ENCODE measurements at places on chromosomes 11 and 22.

DNA sequence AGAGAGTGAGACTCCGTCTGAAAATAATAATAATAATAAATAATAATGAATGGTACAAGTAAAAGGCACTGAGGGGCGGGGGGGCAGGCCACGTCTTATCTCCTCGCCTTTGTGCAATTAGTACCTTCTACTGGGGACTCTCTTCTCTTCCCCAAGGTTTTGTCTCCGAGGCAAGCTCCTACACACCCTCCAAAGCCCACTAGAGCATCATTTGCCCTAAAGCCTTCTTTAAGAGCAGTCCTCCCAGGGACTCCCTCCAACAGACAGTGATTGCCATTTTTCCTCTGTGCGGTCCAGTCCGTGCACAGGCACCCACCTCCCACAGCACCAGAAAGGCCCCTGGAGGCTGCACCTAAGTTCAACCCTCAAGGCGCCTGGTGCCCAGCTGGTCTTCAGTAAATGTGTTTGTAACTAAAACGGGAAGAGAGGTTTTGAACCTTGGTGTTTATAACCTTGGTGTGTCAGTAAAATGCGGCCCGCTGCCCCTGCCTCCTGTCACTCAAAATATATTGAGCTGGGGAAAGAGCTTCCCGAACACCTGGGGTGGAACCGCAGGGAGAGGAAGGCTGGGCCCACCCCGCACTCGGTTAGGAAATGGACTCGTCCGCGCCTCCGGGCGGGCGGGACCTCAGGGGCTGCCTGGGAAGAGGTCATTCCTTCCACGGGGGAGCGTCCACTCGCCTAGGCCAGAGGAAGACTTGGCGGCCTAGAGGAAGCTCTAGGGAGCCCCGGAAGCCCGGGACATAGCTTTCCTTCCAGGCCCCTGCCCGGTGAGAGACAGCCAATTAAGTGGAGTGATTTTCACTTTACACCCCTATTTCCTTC lies 4.7 kb upstream of the KDELR3 start:
- DNase-seq: no peak

- no peak for DNase-seq
These were observed 7.7 kb upstream of the APLP2 start for GRCh38 chr11:130062026-130062425.

- DNase-seq: no peak
These were observed 179.1 kb upstream of the E2F8 start for GRCh38 chr11:19419808-19420207.

DNA sequence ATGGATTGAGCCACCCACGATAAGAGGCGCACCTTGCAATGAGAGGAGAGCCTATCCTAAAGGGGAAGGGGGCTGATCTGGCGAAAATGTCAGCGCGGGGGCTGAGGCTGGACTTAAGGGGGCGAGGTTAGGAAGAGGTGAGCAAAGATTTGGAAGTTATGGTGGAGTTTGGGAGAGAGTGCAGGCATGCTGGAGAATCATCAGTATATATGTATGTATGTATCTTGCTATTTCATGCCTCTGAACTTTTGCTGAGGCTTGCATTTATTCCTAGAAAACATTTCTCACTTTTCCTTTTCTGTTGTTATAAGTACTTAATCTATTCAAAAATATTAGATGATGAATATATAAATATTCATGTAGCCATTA lies 17.2 kb upstream of the THRSP start:
- no peak for DNase-seq

DNA sequence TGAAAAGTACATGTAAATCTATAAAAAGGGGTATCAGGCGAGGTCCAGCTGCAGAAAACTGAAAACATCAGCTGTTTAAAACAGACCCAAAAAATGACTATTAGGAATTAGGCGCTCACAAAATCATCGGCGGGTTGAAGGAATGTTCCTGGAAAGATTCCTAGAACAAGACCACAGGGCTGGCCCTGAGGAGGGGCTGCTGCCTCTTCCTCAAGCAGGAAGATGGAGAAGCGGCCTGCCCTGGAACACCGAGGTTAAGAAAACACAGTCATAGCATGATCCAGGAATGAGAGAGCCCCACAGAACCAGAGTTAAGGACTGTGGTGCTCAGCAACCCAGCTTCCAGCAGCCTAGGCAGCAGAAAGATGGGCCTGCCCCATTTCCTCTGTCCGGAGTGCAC lies 78.4 kb downstream of the C11orf91 start:
- no peak for DNase-seq

- DNase-seq: no peak
These were observed 5.2 kb upstream of the MAP6 start for GRCh38 chr11:75673977-75674582.

- DNase-seq: no peak
These were observed 6.4 kb downstream of the MMP11 start for GRCh38 chr22:23779083-23779482.

- DNase-seq: no peak
These were observed 95.1 kb downstream of the PIWIL4 start for GRCh38 chr11:94662065-94662779.

DNA sequence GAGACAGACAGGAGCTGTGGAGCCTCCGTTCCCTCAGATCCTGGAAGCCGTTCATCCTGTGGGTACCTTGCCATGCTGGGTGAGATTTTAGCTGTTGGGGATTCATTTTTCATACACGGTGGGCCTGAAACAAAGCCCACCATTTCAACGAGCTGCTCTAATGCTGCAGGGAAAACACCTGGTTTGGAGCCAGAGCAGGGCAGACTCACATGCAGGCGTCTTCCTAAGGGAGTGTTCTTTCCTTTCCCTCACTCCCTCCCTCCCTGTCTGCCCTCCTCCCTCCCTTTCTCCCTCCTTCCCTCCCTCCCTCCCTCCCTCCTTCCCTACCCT lies 52.5 kb downstream of the CD6 start:
- no peak for DNase-seq

DNA sequence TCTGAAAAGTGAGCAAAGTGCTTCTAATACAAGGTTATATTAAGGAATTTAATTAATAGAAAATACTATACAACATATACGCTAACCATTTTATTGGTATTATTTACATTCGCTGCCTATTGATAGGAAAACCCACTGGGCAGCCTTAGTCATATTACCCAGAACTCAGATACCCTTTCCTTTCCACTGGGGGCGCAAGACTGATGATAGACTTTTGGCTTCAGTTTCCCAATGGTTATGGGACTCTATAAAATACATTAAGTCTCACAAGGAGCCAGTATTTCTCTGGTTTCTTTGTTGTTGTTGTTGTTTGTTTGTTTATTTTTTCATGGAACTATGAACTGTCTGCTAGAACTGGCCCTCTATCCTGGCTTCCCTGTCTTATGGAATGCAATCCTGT lies 471.1 kb upstream of the KIRREL3 start:
- DNase-seq: no peak

GRCh38 chr11:114762408-114762807 lies 84.1 kb downstream of the NXPE2 start:
- DNase-seq: peak; percentile 34

DNA sequence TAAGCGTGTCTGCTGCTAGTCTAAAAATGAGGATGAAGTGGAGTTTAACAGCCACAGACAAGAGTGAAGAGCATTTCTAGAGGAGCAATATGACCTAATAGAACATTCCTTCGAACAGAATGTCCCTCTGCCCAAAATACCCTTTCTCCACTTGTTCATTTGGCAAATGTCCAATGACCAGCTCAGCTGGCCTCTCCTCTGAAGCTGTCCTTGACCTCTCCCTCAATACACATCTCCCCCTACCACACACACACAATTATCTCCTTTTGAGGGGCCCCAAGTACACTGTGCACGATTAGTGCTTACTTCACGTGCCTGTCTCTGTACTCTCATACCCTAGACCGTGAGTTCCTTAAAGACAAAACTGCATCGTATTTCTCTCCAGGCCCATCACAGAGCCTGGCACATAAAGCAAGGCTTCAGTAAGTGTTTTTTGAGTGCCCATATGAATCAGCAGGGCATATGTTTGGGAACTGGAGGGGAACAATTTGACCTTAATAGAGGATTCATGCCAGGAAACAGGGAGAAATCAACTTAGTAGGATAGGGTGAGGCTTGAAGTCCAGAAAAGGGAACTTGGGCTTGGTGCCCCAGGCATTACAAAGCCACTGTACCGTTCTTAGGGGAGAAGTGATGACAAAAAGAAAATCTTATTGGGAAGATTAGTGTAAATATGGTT lies 18.1 kb upstream of the NCAM1 start:
- DNase-seq: no peak

GRCh38 chr11:103889679-103890078 lies 146.8 kb upstream of the DDI1 start:
- no peak for DNase-seq

- no peak for DNase-seq
These were observed 21.6 kb upstream of the CSNK1E start for GRCh38 chr22:38338772-38339379.

DNA sequence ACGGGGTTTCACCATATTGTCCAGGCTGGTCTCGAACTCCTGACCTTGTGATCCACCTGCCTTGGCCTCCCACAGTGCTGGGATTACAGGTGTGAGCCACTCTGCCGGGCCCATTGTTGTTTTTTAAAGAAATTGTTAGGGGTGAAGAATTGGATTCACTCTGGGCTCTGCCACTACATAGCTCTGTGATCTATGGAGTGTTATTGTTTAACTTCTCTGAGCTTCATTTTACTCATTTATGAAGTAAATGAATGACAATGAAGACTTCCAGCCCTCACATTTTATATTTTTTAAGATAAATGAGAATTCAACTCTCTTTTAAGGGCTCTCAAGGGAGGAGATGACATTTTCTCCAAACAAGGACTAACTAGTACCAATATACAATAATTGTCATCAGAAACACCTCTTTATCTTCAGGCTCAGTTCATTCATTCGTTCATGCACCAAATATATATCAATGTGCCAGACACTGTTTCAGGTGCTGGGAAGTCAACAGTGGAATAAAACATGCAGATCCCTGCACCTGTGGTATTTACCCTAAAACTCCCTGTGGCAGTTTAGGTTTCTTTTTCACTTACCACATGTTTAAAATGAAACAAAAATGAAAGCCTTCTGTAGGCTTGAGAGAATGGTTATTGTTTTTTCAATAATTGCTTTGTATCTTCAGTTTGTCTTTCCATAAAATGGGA lies 23.5 kb upstream of the GRAMD1B start:
- no peak for DNase-seq

DNA sequence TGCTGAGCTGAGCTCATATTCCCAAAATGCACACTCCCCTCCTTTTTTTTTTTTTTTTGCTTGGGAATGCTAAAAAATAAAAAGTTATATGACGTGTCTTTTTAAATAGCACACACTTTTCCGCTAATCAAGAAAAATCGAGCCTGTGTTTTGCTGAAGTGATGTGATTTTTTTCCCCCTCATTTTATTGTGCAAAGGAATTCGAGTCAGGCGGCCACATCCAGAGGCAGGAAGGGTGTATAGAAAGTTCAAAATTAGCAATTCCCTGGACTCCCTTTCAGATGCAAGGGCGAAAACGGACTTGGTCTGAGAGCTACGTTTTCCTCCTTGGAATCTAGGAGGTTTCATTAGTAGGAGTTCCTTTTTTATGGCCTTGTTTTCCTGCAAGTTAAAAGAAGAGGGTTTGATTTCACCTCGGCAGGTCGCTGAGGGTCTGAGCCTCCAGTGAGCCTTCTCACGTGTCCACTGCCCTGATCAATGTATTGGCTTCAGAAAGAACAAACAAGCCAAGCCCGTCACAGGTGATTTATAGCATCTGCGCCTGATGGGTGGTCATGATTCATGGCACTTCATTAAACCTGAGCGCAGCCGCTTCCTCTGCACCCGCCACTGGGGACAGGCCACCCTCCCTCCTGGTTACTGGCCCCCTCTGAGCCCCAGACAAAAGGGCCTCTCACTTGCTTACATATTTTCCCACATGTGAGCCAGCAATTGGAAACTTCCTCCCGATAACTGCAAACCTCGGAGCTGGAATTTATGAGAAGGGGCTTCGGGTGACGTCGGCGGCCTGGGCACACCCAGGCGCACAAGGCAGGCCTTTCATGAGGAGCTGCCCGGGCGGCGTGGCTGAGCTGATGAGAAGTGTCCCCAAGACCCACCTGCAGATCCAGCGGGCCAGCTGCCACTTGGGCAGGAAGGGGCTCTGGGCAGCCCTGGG lies 64.4 kb upstream of the LINC01488 start:
- DNase-seq: no peak

DNA sequence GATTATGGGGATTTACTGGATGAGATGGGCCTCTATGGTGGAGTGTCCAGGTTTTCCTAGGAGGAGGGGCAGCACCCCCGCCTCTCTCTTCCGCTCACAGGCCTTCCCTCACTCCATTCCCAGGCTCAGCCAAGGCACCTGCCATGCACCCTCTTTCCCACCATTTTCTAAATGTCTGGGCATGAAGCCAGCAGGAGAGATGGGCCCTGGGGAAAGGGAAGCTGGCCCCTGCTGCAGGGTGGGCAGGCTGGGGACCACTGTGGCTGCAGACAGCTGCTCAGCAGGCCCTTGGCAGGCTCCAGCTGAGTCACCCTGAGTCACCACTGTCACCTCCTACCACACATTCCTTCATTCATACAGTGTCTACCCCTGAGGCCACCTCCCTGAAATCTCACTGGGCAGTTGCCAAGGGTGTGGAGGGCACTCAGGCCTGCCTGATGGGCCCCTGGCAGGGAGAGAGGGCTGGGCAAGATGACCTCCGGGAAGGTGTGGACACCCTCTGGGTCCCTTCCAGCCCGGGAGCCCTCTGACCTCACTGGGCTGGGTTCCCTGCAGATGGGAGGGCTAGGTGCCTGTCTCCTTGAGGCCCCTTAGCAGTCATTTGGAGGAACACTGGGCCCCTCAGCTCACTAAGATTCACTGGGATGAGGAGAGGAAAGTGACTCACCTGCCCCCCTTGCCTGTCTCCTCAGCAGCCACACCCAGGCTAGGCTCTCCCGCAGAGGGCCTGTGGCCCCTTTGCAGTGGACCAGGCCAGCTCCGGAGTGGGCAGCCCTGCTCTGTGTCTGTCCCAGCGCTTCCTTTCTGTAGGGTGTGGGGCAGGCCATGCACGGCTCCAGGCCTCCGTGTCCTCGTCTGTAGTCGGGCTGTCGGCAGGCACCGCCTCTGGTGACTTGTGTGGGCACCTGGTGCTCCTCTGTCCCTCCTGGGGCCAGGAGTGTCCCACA lies 7.8 kb downstream of the MYEOV start:
- DNase-seq: no peak

- DNase-seq: peak; percentile 47
These were observed 200.3 kb upstream of the MPPED2 start for GRCh38 chr11:30786256-30787110.
